ENCODE measurements at places on chromosomes 2 and 18.

DNA sequence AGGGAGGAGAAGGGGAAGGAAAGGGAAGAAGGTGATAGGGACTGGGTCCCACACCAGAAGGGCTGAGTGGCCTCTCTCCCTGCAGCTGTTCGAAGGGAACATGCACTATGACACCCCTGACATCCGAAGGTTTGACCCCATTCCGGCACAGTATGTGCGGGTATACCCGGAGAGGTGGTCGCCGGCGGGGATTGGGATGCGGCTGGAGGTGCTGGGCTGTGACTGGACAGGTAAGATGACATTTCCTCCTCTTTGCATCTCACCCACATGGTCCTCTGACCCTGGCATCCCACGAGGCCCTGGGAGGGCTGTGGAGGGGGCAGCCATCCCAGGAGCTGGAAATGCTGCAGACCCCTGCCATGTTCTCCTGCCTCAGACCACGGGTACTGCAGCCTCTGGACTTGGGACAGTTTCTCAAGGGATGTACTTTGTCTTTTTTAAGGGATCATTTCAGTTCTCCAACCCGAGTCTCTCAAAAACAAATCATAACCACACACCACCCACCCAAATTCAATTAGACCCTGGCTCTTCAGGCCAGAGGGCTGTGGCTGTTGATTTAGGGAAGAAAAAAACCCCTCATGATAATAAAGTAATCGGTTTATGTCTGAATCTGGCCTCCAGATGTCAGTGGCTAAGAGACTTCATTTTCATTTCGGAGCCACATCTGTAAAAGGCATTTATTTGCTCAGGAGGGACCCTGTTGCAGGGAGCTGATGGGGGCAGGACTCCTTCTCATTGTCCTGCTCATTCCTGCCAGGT, 63.5 kb downstream of the NRP2 start:
- no peak for DNase-seq

DNA sequence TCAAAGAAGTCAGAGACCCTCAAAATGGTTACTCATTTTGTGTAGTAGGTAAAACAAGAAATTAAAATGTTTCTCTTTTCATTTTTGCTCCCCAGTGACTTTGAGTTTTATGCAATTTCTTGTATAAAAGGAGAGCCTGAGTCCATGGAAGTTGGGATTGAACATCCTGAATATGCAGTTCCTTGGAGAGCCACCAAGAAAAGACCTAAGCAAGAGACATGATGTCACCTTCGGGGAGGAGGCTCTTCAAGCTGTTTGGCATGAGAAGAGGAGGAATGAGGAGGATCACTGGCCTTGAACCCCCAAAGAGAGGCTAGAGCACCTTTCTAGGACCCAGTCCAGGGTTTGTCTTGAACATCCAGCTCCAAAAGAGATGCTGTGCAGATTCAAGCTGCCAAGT, 83.5 kb upstream of the STPG4 start:
- no peak for DNase-seq

DNA sequence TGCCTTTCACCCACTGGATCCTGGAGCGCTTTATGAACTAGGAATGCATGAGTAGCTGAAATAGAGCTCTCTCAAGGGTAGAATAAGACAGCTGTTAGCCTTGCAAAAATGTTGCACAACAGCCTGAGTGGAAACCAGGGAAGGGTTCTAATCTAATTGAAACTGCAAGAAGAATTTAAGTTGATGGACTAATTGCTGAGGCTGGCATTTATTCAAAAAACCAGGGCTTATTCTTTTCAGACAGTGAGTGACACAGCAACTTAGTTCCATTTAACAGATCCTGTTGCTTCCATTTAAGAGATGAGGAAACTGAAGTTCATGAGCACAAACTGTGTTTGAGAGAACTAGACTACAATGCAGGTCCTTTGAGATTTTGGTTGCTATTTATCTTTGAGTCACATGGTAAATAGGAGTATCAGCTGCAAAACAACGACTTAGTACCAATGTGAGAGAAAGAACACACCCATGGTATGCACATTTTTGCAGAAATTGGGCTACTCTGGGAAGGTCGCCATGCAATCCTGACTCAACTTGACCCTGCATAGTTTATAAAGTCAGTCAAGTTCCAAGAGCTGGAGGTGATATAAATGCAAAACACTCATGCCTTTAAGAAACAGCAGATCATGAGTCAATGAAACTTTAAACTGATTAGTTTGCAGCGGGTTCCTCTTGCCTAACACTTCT, 76.4 kb upstream of the PARD3B start:
- DNase-seq, result no peak

DNA sequence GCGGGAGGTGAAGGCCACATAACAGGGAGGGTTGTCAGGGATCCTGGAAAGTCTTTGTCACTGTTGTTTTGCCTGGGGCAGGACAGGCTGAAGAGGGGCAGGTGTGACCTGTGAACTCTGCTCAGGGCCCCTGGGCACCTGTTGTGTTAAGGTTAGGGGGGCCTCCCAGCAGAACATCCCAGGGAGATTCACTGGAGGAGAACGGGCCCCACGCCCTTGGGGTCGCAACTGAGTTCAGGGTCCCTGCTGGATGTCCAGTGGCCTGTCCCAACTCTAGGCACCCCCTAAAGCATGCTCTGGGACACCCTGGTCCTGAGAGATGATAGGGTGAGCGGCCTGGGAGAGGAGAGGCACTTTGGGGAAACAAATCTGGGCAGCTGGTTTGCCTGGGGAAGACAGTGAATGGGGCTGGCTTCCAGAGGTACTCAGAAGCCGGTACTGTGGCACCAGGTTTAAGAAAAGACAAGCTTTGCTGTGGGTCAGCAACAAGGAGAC, 22.9 kb downstream of the GPR35 start:
- DNase-seq, result no peak

- no peak for DNase-seq
These were observed 22.9 kb downstream of the TDRD15 start for GRCh38 chr2:21146638-21147037.

DNA sequence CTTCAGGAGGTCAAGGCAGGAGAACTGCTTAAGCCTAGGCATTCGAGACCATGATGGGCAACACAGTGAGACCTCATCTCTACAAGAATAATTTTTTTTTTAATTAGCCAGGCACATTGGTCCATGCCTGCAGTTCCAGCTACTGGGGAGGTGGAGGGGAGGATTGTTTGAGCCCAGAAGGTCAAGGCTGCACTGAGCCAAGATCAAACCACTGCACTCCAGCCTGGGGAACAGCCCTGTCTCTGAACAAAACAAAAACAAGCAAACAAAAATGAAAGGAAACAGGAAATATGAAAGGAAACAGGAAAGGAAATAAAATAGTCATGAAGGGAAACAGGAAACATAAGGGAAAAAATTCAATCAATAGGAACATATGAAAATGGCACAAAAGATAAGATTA, 64.7 kb upstream of the TMEM247 start:
- DNase-seq, result no peak

DNA sequence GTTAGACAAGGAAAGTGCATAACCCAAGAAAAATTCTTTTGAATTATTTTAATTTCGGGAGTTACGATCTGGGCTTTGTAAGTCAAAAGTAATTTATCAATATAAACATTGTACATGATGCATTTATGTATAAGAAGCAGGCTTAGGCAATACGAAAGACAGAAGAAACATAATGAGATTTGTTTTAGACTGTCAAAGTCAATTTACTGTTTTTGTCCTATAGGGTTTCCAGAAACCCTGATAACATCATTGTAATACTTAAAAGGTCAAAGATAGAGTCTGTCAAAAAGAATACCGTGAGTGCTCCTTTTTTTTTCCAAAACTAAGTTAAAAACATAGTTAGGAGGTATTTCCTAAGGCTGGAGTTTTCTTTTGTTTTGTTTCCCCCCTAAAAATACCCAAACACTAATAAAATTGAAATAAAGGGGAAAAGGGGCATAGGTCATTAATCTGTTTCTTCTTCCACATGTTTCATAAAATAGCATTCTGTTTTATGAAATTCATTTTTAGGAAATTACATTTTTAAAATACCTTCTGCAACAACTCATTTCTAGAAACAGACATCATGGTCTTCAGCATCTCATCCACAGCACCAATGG, 16.1 kb downstream of the C1D start:
- DNase-seq, result no peak

GRCh38 chr2:198309673-198310280, 505.4 kb downstream of the PLCL1 start:
- peak; percentile 52 for DNase-seq

- DNase-seq, result no peak
These were observed 80.7 kb upstream of the CD28 start for GRCh38 chr2:203625701-203626100.

DNA sequence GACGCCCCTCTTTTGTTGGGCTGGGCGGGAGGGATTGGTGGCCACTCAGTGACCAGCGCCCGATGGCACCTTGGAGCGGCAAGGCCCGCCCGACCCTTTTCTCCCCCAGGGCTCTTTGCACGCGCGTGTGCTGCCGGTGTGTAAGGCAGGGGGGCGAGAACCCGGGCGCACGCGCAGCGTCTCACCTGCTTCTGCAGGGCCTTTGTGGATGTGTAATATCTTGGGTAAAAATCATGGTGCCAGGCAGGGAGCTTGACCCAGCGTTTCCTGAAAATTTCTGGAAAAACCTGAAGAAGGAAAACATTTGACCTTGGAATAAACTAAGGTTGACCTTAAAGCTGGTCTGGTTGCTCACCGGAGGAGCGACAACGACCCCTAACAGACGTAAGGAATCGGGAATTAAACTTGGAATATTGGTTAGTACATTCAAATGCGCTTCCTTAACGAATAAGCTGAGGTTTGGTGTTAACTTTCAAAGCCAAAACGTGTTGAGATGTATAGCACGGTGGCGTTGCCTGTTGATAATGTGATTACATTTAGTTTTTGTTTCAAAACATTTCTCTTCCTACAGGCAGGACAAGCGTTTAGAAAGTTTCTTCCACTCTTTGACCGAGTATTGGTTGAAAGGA, 438 bp downstream of the HSPE1 start:
- DNase-seq, result peak; percentile 47

DNA sequence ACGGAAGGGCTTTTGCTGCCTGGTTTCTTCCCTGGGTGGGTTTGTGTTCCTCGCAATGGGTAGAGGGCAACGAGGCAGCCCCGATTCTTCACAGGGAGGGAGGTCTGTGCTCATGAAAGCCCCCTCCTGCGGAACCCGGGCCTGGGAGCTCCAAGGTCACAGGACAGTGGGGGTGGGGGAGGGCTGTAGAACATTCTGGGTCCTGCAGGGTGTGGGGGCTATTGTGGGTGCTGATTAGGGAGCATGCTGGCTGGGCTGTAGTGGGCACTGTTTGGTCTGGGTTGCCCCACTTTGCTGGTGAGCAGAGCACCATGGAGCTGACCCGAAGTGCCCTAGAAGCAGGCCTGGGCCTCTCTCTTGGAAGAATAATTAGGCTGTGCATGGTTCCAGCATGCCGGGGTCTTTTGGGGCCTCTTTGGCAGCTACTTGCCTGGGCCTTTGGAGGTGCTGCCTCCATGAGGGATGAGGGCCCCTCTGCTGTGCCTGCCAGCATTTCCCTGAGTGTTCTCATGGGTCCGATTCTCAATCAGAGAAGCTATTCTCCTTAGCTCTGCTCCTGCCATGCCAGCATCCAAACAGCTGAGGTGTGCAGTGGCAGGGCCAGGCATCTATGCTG, 232.2 kb upstream of the HS6ST1 start:
- no peak for DNase-seq

- no peak for DNase-seq
These were observed 229.5 kb downstream of the ATAD2B start for GRCh38 chr2:23697256-23698075.

DNA sequence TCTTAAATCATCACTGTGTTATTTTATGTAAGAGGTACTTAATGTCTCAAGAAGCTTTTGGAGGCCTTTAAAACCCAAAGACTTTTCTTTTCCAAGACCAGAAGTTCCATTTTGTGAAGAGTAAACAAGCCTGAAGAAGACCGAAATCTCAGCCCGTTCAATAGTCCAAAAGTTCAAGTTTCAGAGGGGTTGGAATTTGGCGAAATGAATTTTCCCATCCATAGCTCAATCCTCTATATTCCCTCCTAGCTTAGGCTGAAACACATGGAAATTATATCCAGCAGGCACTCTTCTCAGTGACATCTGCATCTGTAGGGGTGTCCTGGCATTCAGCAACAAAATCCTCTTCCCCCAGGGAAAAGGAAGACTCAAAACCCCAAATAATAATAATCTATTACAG, 344.6 kb downstream of the ARHGAP15 start:
- no peak for DNase-seq

- DNase-seq, result no peak
These were observed 15.7 kb upstream of the PIK3C3 start for GRCh38 chr18:41939326-41939725.

- no peak for DNase-seq
These were observed 49.6 kb downstream of the SRD5A2 start for GRCh38 chr2:31531101-31531500.

GRCh38 chr18:58044370-58045241, 580 bp downstream of the NEDD4L start:
- peak; percentile 67 for DNase-seq

- no peak for DNase-seq
These were observed 189.8 kb downstream of the SNTG2 start for GRCh38 chr2:1140389-1141003.

- no peak for DNase-seq
These were observed 118.2 kb downstream of the ZNF521 start for GRCh38 chr18:25233528-25234321.

DNA sequence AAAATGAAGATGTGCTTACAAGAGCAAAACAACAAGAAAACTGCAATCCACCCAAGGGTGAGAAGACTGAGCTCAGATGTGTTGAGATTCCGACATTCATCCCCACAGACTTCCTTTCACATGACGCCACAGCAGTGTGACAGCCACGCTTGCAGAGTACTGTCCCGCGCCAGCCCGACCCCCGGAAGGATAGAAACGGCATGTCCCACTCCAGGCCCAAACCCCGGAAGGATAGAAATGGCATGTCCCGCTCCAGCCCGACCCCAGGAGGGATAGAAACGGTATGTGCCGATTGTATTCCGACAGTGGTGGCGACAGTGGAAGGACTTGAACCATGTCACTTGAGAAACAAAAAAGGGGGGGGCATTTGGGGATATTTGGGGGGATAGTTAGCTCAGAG, 119.1 kb upstream of the PXDN start:
- no peak for DNase-seq

DNA sequence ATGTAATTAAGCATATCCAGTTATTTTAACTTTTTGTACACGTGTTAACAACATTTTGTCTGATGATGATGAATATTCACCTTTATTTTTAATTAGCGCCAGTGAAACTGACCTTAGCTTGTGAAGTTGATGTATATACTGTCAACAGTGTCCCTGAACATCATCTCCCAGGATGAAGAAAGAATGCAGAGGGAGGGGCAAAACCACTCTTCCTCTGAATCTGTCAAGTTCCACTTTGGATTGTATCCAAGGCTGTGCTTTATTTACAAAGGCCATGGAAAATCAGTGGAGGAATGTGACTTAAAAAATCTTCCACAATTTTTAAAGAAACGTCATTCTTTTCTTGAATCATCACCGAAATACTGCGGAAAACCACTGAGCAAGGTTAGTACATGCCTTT, 4.5 kb upstream of the RMDN2 start:
- DNase-seq, result no peak

DNA sequence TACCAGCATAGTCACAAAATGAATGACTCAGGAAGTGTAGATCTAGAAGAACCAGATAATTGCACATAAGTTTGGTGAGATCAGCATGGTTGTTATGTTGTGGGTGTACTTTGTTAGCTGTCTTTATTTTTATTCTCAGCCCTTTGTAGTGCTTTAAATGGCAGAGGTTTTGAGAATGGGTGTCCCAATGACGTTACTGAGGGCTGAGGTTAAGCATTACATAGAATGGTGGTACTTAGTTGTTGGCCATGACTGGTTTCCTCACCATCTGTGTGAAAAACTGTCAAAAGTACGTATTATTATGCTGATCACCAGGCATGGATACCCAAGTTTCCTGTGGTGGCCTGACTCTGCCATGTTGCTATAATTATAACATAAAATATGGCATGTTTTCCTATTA, 165.8 kb downstream of the UBE2E3 start:
- DNase-seq, result no peak

- DNase-seq, result no peak
These were observed 586.3 kb downstream of the TDRD15 start for GRCh38 chr2:21710031-21710430.
